ENCODE measurements at places on chromosomes 16 and 17.

DNA sequence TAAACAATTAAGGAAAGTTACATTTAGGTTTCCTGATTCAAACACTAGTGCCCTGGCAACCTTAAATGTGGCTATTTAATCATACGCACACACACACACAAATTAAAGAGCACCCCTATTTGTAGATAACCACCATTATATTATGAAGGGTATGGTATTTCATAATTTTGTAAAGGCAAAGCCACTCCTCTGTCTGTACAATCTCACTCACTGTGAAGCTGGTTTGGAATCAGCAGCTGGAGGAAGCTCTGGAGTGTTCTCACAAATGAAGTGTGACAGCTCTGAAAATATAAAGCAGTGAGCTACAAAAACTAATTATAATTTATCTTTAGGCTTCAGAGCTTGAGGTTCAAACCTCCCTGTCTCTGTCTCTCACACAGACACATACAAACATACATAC lies 57.9 kb upstream of the KCNJ16 start:
- no peak for DNase-seq

GRCh38 chr17:77875051-77875780 lies 83.3 kb upstream of the TNRC6C start:
- DNase-seq, result no peak

DNA sequence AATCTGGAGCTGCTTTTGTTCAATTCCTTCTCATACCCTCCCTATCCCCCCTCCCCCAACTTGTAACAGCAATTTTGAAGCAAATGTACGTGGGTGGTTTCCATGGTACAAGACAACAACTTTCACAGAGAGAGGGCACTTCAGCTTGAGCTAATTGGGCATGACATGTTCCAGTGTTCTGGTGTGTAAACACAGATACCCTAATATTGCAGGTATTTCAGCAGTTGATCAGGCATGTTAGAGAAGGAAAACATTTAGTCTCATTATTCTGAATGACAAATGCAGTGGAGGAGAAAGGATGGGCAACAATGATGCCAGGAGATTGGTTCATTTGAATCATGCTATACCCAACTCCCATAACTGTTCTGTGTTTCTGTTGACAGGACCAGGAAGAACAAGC lies 137.5 kb downstream of the TRIM37 start:
- DNase-seq, result no peak

DNA sequence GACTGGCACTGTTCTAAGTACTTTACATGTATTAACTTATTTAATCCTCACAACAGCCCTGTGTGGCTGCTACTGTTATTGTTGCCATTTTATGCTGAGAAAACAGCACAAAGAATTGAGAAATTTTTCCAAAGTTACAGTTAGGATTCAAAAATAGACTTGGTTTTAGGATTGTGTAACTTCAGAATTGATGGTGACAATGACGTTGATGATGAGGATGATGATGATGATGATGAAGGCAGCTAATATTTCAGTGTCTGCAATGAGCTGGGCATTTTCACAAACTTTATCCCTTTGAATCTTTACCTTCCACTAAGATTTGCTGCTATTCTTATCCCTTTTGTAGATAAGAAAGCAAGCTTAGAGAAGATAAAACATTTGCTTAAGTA lies 22.1 kb downstream of the PRKCB start:
- DNase-seq, result no peak

GRCh38 chr16:4271176-4272113 lies 1.4 kb downstream of the TFAP4 start:
- DNase-seq, result peak; percentile 81

DNA sequence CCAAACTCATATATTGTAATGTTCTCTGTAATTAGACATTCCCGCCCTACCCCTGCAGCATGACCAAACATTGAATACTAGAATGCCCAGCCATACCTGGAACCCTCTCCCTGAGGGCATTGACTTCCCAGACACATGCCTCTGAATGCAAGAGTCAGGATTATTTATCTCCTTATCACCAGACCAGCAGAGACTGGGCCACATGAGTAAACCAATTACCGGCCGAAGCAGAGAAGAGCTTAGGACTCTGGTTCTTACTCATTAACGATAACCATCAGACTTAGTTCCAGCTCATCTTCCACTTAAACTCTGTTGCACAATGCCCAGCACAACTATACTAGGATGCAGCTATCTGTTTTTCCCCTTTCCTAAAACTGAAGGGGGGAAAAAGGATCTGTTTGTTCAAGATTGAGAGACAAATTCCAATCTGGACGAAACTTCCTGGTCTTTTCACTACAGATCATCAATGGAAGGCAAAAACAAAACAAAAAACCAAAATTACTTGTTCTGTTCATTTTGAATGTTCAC lies 88.2 kb upstream of the CORO6 start:
- no peak for DNase-seq

GRCh38 chr17:9676084-9676483 lies 30.8 kb downstream of the USP43 start:
- DNase-seq, result no peak

- DNase-seq, result no peak
Observed at GRCh38 chr17:80898716-80899115, 92.9 kb upstream of the CHMP6 start.

- no peak for DNase-seq
Observed at GRCh38 chr16:55529018-55529417, 20.1 kb downstream of the LPCAT2 start.

- peak; percentile 23 for DNase-seq
Observed at GRCh38 chr16:77223184-77223583, 24.0 kb downstream of the SYCE1L start.

DNA sequence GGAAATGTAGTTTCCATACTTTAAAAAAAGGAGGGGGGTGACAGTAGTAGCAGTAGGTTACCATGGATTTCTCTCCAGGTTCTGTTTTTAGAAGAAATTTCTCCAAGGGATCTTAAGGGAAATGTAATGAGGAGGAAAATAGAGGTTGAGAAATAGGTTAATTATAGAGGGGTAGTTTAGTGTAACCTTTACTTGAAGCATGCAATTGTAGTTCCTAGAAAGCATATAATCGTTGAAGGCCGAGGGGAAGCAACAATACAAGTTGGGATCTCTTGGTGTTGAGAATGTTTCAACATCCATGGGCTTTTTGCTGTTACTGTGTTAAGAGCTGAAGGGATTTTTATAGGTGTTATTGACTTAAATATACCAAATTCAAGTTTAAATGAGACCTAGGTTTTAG lies 25.1 kb downstream of the TNRC6A start:
- DNase-seq, result no peak

DNA sequence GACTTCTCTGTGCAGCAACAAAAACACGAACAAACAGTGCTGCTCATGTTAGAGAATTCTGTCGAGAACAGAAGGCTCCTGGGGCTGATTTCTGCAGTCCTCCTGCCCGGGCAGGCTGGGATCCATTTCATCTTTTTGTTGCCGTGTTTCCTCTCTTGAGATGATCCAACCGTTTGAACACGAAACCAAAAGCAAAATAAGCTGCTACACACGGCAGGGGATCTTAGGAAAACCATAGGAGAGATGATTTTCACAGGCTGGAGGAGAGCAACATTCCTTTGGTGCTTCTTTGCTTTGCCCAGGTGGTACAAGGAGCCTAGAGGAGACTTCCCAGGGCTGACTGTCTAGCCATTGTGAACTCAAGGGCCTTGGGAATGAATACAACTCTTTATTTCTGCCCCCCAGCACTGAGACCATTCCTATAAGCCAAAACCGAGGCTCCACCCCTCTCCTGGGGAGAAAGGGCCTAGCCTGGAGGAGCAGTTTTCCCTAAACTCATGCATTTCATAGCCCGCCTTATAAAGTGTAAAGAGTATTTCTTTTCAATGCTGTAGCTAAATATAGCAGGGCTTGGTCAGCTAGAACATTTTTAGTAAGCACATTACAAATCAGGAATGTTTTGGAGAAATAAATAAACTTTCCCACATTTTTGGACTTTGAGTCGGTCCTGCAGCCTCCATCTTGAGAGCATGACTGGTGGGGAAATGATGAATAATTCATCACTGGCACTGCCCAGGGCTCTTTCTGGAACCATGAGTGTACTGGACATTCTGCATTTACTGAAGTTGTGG lies 7.7 kb downstream of the FOXL1 start:
- no peak for DNase-seq

Measured in NCI-H526 (cell line).